A549 treated with RU486 at 1 μM for 4 hours (cell line): ENCODE measurements at places on chromosomes 4 and X. TPM values are rescaled to one million over a fixed set of nuclear protein-coding genes. Genes with fewer than 3 reads are reported as not detected.

TMEM187 gene
- 4.4 to 7.5 TPM (median 5.6 TPM) in 5 replicates for total RNA-seq

ADH7 gene
- total RNA-seq: not detected in 5 replicates

WDR17 gene
- 0.86 to 2.0 TPM (median 1.4 TPM) in 5 replicates for total RNA-seq

HS6ST2 gene
- total RNA-seq: 0.03 to 0.17 TPM (median 0.10 TPM) in 3 of 5 replicates, not detected in the others

PRKX gene
- total RNA-seq: 17.7 to 22.3 TPM (median 21.1 TPM) in 5 replicates

TCEAL2 gene
- total RNA-seq: not detected in 5 replicates

ARMCX2 gene
- total RNA-seq: 0.07 to 0.11 TPM in 2 of 5 replicates, not detected in the others
